NCI-H2081 (cell line): ENCODE measurements at places on chromosomes 2 and 18.

GRCh38 chr2:206260188-206261012 is 14.1 kb upstream of the ZDBF2 start:
- DNase-seq: no peak

DNA sequence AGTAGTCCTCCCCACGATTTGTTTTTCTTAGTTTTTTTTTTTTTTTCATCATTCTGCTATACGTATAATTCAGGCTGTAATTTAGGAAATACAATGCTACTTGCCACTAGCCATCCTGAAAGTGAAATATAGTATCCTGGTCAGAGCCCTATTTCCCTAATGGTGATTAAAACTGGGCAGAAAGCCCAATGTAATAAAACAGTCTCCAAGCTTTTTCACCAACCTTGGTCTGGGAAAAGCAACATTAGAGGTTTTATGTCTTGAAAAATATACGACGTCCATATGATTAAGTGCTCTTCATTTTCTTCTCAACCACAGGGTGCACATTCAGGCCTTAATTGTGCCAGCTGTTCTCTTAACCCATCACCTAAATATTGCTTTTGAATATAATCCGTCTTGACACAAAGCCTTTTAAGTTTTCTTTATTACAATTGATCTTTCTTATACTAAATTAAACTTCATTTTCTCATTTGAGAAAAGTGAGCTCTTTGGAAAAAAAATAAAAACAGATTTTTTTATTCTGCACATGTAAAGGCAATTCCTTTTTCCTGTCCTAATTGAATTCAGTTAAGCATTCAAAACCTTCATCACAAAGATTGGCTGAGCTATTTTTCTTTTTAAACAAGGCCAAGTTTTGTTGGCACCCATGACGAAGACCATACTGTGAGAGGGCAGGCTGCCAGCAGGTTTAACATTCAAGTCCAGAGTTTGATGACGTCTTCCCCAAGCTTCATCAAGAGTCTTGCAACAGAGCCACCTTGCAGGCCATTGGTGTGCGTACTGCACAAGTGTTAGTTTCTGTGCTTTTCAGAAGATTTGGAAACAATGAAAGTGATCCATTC is 52.7 kb downstream of the MAP2 start:
- peak; percentile 99 for DNase-seq

GRCh38 chr2:112073875-112074274 is 18.8 kb downstream of the TMEM87B start:
- DNase-seq: no peak

DNA sequence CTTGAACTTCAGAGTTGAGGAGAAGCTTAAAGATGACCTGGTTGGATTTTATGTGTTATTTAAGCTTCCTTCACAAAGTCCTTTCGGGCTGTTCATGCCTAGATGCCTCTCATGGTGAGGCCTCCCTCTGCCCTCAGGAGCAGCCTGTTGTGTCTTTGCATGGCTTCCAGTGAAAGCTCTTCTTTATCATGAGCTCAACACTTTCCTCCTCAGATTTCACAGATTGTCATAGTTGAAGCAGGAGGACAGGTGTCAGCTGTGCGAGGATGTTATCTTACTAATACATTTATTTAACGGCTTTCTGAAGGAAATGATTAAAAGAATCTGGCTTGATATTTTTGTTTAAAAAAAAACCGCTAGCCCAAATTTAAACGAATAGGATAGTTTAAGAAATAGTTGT is 48.8 kb upstream of the ITSN2 start:
- DNase-seq: no peak

- DNase-seq: no peak
These were observed 38.5 kb downstream of the NCK2 start for GRCh38 chr2:105783151-105783738.

- DNase-seq: no peak
These were observed 22.7 kb upstream of the SPR start for GRCh38 chr2:72864500-72864899.

- no peak for DNase-seq
These were observed 564.9 kb downstream of the CNTNAP5 start for GRCh38 chr2:124589971-124590370.

- no peak for DNase-seq
These were observed 797.1 kb downstream of the SLC4A3 start for GRCh38 chr2:220424561-220424960.

- no peak for DNase-seq
These were observed 97.6 kb downstream of the DSC3 start for GRCh38 chr18:30944773-30945417.

DNA sequence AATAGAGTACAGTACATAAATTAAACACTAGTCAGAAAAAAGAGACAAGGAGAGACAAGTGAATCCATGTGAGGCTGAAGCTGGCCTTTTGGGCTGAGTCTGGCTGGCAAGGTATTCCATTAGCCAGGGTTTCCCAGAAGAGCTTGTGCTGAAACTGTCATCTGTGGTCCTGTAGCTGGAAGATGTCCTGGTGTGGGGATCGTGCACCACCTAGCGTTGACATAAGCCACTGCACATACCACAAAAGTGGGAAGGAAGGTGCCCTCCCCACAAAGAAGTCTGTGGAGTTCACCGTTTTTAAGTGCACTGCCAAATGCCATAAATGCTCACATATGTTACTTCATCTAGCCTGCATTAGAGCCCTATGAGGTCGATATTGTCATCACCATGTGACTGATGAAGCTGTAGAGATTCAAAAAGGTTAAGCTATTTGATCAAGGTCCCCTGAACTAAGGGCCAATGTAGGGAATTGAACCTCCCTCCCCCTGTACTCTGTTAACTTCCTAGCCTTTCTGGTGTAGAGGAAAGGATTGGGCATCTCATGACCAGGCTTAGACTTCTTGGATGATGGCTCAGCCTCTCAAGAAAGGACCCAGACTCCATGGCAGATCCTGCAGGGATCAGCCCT is 31.9 kb upstream of the GALNT14 start:
- peak; percentile 61 for DNase-seq

GRCh38 chr18:54968807-54969206 is 9.5 kb upstream of the CCDC68 start:
- DNase-seq: no peak

- peak; percentile 78 for DNase-seq
These were observed 65.0 kb upstream of the NYAP2 start for GRCh38 chr2:225334514-225334913.

DNA sequence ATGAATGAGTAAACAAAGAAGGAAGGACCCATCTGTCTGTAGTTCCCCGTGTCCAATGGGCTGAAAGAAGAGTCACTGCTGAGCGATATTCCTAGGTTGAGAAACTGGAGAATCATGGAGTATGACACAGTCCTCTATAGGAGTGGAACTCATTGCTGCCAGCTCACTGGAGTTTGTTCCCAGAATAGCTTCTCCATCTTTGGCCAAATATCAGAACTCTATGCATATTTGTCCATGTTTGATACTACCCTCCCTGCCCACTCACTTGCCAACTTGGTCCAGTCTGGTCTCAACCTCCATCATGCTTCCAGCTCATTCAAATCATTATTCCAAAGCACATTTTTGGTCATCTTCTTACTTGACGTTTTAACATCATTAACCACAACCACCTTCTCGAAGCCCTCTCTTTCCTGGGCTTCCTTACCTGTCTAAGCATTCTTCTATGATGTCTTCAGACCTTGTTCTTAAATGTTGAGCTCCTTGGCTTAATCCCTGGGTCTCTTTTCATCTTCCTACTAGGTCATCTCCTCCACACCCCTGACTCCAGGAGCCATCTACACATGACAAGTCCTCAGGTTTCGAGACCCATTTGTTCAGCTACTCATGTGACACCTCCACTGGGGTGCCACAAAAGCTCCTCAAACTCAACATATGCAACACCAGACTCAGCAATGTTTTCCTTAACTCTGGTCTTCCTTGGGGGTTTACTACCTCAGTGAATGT is 221.6 kb downstream of the MYCN start:
- DNase-seq: no peak

DNA sequence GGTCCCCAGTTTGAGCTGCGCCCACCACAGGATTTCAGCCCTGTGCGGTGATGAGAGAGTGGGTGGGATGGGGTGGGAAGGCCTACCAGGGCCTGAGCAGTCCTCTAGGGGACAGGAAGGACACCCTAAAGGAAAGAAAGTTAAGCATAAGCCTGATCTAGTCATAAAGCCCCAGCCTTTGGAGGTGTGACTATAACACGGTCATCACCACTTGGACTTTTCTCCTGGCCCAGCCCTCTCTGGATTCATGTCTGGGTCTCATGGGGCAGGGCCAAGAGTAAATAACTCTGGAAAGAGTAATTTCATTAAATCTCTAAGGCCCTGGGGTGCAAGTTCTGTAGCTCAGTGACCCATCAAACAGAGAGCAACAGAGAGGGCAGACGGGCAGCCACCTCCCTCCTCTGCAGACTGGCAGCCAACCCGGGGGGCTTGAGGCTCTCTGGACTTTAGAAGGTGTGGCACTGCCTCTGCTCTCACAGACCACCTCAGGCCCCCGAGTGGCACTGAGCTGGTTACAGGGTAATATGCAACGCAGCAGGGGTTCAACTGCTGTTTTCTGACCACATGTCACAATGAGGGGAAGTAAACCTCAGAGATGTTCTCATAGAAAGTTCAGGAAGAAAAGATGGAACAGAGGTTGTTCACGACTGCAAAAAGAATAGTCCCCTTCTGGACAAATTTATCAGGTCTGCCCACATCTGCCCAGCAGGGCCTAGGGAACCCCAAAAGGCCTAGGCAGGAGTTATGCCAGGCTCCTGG is 41.5 kb downstream of the TGFA start:
- DNase-seq: no peak

GRCh38 chr2:191066197-191066918 is 52.4 kb upstream of the STAT1 start:
- no peak for DNase-seq

DNA sequence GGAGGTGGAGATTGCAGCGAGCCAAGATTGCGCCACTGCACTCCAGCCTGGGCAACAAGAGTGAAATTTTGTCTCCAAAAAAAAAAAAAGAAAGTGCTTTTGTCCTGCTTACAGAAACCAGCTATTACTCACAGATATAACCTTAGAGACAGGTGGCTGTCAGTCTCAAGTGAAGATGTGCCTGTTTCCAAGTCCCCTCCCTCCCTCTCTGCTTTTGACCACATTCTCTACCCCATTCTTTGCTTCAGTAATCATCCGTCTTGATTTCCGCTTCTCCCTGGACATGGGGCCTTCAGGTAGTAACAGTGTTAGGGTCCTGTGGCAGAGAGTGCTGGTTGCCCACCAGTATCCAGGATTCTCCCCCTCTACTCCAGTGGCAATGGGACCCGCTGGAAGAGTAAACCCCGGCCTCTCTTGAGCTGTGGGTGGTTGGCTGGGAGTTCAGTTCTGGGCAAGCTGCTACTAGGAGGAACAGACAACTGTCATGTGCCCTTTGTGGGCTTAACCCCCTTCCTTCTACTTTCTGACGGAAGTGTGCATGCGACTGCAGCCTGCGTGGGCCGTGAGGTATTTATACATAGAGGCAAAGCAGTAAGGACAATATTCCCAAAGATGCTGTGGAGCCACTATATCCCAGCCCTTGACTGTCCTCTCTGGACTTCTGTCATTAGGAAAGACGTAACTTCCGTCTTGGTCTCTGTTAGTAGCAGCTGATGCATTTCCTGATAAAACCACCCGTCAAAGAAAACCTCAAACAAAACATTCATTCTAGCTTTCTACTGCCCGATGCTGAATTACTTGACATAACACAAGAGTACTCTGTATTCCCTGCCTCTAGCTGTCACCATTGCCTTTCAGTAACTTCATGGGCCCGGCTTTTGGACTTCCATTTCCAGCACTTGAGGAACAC is 17.8 kb downstream of the PDCL3 start:
- no peak for DNase-seq

- DNase-seq: no peak
These were observed 995.8 kb upstream of the CDH2 start for GRCh38 chr18:29172756-29173067.

GRCh38 chr2:71003396-71003795 is 8.7 kb upstream of the TEX261 start:
- DNase-seq: no peak

- no peak for DNase-seq
These were observed 519.4 kb upstream of the DSEL start for GRCh38 chr18:68035774-68036522.

GRCh38 chr18:13318731-13319501 is 100.4 kb downstream of the LDLRAD4 start:
- DNase-seq: no peak

DNA sequence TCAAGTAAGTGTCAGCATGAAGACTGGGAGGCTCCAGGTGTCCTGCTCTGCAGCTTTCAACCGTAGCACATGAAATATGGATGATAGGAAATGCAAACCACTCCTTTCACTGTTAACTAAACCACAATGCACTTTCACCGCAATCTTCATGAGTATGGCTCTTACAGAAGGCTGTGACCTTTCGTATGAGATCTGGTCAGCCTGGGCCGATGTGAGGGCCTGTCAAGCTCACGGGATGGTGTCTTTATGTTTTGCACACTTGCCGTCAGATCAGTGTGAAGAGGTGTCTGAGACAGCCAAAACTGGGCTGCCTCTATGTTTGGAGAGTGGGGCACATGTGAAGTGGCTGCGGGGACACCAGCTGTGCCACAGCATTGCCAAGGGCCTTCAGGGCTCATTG is 62.8 kb upstream of the AFF3 start:
- DNase-seq: no peak

DNA sequence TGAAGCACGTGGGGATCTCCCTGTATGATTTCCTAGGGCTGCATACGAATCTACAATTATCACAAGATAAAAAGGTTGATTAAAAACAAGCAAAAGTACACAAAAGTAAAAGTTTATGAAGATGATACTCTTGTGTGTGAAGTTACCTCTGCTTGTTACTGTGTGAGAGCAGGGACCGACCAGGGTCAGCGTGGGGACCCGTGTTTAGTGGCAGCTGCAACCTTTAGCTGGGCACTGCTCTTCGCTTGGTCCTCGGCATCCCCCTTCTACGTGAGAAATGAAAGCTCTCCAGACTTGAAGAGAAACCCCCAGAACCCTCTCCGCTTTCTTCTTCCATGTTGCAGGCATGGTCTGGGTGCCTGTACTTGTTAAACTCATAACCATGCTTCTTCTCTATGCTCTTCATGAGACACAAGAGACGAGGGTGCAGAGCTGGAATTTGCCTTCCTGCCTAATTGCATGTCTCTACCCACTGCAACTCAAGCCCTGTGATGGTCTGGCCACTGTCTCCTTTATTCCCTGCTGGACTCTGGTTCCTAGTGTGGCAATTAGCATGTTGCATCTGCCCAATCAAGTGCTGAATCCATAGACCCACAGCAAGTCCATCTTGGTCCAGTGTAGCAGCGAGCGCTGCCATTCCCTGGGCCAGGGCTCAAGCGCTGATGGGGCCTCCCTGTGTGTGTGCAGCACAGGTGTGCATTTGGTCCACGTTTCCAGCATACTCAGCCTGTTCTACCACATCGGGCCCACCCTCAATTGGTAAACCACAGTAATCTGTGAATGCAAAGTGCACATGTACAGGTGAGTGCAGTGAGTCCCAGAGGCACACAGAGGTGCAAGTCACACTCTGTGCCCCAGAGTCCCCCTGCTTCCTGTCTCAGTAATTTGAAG is 88.5 kb downstream of the TWIST2 start:
- no peak for DNase-seq

GRCh38 chr2:231883468-231883881 is 42.7 kb downstream of the NPPC start:
- no peak for DNase-seq

DNA sequence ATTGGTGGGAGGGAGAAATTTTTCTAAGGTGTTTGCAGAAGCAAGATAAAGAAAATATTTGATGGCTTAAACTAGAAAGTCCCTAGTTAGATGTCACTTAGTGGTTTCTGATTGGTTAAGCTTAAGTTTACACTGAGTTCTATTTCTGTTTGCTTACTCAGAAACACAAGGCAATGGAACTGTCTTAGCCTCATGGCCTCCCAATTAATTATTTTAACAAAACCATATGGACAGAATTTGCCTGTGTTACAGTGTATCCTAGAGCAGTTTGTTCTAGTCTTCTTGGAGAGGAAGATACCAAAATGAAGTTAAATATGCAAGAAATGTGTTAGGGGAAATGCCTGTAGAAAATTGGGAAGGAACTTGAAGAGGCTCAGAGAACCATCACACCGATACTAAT is 4.6 kb upstream of the IMPACT start:
- DNase-seq: peak; percentile 30
